ENCODE measurements at places on chromosomes 12 and 14.

DNA sequence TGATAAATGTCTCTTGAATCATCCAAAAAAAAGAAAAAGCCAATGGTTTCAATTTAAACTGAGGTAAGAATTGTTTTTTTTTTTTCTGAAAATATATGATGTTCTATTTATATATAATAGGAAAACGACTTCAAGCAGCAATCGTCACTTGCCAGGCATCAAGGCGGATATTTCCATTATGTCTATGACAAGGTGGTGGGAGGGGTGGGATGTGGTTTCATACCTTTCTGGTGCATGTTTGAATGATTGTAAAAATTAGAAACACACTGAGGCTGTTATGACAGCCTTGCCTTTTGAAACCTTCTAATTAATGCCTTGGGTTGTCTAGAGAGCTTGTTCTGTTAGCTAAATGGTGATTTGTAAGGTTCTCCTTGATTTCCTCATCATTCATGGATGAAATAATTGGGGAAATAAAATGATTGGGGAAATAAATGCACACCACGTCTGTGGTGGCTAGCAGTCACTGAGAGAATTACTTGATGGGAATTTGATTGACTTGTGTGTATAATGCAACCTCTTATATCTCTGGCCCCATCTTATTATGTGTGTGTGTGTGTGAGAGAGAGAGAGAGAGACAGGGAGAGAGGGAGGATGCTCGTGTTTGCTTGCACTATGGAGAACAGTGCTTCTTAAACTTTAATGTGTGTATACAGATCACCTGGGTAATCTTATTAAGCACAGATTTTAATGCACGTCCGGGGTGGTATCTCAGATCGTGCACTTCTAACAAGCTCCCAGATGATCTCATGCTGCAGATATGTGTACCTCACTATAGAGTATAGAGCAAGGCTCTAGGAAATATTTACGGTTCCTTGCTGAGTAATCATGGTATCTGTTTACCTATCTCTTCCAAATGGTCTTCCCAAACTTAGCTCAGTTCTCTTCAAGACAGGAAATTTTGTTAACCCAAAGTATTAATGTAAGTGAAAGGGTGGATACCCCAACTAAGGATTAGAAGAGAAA is 502.6 kb downstream of the DIO2 start:
- no peak for DNase-seq

DNA sequence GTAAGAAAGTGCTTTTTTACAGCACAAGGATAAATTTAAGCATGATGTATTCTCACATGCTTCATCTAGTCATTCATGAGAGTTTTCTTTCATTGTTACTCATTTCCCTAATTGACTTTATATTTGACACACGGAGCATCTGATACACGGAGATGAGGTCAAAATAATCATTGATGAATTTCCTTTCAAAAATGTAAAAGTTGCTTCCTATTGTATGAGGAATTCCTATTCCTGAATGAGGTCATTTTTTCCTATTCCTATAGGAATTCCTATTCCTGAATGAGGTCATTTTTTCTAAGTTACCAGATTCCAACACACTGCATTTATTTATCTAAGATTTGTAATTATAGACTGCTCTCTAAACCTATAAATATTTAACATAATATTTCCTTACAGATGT is 316.7 kb upstream of the KITLG start:
- peak; percentile 24 for DNase-seq

DNA sequence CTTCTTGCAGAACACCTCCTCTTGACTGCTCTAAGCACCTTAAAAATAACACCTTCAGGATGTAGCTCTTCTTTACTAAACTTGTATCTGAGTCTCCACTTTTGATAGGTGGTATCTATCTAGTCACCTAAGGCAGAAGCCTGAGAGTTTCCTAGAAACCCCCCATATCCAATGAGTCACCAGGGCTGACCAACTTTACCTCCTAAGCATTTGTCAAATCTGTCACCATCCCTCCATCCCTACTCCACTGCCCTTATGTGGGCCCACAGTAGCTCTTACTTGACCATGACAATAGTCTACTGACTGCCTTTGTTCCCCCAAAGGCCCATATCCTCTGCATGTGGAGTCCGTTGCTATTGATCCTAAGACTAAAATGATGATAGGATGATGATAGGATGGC is 15.9 kb downstream of the AVIL start:
- no peak for DNase-seq

DNA sequence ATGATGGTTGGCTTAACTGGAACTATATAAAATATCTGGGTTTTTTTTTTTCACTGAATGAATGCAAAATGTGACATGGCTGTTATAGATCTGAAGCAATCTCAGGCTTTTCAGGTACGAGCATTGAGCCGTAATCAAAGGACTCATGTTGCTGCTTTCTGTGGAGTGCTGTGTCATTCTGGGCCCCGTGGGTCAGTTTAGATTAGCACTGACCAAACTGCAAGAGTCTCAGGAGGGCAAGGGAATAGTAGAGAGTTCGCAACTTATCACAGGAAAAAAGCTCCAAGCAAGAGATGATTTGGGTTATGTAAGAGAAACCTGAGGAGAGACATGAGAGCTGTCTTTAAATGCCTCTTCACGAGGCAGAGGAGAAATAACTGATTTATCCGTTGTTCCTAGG is 59.1 kb downstream of the UBR7 start:
- DNase-seq: no peak

- no peak for DNase-seq
Observed at GRCh38 chr12:108666401-108666881, 32.7 kb upstream of the SELPLG start.

- no peak for DNase-seq
Observed at GRCh38 chr14:90785471-90785870, 30.8 kb downstream of the TTC7B start.

- DNase-seq: no peak
Observed at GRCh38 chr12:64400041-64400440, 4.2 kb upstream of the XPOT start.

- DNase-seq: no peak
Observed at GRCh38 chr14:91374879-91375702, 42.5 kb downstream of the CCDC88C start.

- no peak for DNase-seq
Observed at GRCh38 chr14:39369029-39369428, 63.2 kb downstream of the FBXO33 start.

DNA sequence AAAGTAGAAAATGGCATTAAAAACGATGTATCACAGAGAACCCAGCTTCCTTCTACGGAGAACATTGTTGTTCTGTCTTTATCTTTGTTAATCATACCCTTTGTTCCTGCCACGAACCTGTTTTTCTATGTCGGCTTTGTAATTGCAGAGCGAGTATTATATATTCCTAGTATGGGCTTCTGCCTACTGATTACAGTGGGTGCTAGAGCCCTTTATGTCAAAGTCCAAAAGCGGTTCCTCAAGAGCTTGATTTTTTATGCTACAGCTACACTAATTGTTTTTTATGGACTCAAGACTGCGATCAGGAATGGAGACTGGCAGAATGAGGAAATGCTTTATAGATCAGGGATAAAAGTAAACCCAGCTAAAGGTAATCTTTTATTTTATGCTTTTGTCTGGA is 209.6 kb downstream of the TMTC2 start:
- DNase-seq: no peak

GRCh38 chr12:85825746-85826145 is 10.5 kb downstream of the RASSF9 start:
- DNase-seq: no peak

DNA sequence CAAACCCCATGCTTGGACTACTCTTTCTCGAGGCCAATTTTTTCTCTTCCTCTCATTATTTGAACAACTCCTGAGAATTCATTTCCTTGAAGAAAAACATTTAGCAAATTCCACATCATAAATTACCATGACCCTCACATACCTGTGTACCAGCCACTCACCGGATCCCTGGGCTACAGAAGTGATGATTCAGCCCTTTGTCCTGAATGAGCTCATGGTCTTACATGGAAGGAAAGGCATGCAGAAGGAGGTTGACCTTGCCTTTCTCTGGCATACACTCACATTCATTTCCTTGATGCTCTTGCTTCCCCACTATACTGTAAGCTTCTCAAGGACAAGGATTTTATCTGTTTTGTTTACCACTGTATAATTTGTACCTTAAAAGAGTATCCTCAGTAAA is 191.5 kb downstream of the SLC5A8 start:
- peak; percentile 68 for DNase-seq

DNA sequence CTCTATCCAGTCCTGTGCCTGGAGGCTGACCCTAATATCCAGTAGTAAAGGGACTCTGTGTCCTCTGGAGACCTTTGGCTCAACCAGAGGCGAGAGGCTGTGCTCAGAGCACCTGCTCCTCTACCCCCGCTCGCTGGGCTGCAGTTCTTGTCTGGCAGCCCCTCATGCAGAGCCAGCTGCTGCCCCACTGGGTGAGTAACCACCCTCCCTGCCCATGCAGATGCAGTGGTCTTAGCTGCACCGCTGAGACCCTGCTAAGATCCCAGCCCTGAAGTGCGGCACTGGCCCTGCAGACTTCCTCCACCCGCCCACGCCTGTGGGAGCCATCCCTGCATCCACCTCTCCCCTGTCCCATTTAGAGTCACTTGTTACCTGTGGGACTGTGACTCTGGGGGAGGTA is 347.5 kb upstream of the SFSWAP start:
- no peak for DNase-seq

DNA sequence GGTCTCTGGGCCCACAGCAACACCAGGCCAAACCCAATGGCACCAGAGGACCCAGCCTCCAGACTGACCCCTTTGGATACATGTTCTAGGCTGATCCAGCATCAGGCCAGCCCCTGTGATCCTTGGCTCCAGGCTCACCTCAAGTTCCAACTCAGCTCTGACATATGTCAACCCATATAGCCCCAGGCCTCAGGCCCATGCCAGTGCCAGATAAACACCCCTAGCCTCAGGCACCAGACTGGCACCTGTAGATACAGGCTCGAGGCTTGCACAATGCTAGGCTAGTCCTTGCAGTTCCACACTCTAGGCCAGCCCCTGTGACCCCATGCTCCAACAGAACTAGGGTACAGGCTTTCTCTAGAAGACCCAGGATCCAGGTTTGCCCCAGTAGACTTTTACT is 287.5 kb downstream of the KCNC2 start:
- DNase-seq: no peak

DNA sequence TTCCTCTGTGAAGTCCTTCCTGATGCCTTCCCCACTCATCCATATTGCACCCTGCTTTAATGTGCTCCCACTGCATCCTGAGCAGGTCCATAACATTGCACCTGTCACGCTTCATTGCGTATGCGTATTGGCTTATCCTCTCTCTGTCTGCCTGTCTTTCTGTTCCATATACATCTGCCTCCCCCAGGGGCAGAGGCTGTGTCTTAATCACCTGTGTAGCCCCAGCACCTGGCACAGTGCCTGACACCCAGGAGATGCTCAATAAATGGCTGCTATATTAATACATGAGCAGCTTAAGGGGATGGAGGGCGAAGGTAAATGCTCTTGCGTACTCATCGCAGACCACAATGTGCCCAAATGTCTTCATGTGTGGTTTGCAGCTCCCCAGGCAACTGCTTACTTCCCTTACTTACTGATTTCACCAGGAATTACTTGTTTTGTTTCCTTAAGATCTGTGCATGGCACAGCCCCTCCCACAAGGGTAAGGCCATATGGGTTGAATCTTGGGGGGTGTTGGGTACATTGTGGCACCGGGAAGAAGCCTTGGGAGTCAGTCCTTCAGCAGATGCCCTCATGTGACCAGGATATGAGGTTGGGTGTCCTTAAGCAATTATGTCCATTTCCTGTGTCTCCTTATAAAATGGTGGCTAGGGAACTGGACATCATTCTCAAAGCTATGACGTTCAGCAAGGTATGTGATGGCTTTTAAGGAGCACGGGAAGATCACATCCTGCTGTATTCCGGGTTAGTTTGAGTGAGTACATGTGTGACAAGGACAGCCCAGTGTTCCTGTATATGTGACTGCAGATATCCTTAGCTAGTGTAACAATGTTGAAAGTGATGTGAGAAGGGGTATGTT is 848 bp upstream of the CPNE6 start:
- DNase-seq: no peak

GRCh38 chr14:92719890-92720323 is 28.5 kb downstream of the LGMN start:
- peak; percentile 14 for DNase-seq

DNA sequence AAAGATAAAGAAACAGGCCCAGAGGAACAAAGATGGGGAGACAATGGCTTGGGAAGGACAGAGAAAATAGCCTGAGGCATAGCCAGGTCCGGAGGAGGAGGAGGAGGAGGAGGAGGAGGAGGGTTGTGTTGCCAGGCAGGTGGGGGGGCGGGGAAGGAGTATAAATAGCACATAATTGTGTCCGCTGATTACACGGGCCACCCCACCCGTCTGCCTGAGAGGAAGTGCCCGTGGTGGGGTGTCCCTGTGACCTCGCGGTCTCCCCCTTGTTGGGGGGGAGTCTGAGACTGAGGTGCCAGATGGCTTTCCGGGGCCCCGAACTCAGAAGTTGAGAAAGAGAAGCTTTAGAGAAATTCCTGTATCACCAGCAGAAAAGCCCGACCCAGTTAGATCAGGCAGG is 1.9 kb upstream of the SP7 start:
- DNase-seq: no peak

- no peak for DNase-seq
Observed at GRCh38 chr12:26534071-26534470, 298.9 kb downstream of the ITPR2 start.

- no peak for DNase-seq
Observed at GRCh38 chr12:104582739-104583138, 126.0 kb downstream of the CHST11 start.

DNA sequence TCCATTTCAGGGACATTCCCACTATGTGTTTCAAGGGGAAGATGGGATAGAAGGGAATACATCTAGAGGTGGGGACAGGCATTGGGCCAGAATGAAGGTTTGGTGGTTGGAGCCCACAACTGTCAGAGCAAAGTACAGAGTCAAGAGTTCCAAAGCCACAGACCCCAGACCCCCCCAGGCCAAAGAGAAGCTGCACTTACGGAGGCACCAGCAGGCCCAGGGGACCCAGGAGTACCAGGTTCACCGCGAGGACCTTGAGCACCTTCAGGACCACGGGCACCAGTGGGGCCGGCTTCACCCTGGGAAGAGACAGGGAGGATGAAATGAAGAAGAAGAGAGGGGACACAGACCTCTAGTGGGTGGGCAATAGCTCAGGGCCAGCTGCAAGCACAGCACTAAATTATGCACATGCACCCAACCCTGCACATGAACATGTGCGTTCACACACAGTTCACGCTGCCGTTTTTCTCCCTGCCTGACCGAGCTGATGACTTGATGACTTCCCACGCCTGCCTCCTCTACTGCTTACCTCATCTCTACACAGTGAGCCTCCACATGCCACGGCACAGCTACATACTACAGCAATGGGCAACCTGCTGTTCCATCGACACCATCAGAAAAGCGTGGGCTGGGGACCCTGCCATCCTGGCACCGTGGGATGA is 16.7 kb downstream of the COL2A1 start:
- no peak for DNase-seq

DNA sequence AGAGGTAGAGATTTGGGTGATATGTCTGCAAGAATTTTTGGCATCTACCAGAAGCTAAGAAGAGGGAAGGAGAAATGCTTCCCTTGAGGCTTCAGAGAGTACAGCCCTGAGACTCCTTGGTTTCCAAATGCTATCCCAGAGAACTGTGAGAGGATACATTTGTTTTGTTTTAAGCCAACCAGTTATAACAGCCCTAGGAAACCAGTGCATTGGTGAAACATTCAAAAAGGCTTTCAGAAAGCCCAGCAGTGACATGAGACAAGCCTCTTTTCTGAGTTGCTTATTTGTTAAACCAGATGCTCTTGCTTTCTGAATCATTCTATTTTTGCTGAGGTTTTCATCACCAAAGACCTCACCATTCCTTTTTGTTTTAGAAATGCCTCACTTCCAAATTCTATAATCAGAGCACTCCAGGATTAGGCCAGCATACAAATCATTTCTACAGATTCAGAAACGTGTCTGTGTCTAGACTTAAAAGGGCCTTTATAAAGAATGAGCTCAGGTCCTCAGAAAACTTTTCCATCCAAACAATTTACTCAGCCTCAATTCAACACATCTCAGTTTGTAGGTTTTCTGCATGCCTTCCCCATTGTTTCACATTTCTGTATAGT is 1617.8 kb upstream of the FLRT2 start:
- DNase-seq: no peak

Measured in BJ (cell line).